ENCODE measurements at places on chromosomes 2 and 18. TPM values are rescaled to one million over a fixed set of nuclear protein-coding genes. Genes with fewer than 3 reads are reported as not detected.

The MIB1 gene
- total RNA-seq, result 30.7 TPM

- DNase-seq, result no peak
These were observed 124.8 kb downstream of the EPHA4 start for GRCh38 chr2:221447310-221447709.

GRCh38 chr18:26383454-26384270 is 157.4 kb downstream of the TAF4B start:
- DNase-seq, result no peak

The PPP1CB gene
- total RNA-seq, result 139 TPM

DNA sequence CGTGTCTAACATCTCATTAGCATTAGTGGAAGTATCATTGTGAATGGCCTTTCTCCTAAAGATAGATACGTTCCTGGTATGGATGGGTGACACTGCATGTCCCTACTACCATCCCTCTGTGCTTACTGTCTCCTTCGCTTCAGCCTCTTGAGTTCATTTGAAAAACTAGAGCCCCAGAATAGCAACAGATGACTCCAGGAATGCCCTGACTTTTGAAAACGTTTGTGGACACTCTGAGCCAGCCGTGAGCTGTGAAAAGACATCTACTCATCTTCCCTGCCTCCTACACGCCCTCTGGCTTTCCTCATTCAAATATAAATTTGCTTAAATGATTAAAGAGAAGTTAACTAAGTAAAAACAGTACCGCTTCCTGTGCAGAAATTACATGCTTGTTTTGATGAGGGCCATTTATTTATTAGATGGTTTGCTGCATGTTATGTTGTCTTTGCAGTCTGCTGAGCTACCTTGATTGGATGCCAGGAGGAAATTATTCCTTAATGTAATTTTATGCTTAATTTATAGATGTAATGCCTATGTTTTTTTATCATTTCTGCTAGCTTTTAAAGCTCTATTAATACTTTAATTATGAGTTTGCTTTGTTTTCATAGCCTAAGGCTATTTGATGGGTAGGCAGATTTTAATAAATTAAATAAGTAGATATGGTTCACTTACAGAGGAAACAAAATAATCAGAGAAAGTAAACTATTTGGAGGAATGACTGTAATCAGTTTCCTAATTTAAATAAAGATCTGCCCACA is 32.1 kb upstream of the MYO3B start:
- DNase-seq, result no peak

DNA sequence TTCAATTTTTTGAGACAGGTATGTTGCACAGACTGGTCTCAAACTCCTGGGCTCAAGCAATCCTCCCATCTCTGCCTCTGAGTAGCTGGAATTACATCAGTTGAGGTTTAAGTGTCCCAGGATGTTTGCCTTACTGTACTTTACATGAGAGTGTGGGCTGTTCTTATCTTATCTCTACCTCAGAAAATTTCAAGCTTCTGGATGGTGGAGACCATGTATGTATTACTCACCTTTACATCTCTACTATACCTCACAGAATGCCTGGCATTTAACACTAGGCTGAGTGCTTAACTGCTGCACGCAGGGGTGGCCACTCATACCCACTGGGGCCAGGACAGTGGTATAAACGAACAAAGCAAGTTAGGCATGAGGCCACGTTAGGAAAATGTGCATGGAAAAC is 272.0 kb upstream of the RAB12 start:
- DNase-seq, result no peak

The SIX3 gene
- not detected for total RNA-seq

The SH3BP4 gene
- total RNA-seq, result 66.9 TPM

- no peak for DNase-seq
These were observed 1.1 kb downstream of the KANSL1L start for GRCh38 chr2:210170196-210170445.

GRCh38 chr2:196213252-196213980 is 42.0 kb upstream of the STK17B start:
- DNase-seq, result no peak

- DNase-seq, result no peak
These were observed 98.6 kb upstream of the ZNF397 start for GRCh38 chr18:35142275-35142615.

The TCF23 gene
- total RNA-seq, result not detected

DNA sequence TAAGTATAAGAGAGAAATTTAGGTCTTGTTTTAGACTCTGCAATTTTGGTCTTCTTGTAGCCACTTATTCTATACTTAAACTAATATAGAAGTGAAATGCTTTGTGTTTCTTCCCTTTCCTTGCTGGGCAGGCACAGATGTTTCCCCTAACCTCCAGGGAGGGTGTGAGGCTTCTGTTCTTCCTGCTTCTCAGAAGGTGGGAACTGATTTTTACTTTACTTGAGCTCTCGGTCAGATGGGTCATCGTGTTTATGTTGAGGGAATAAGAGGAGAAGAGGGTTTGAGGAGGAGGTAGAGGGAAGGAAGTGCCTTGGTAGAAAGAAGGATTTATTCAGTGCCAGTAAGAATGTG is 92.5 kb upstream of the CXCR4 start:
- DNase-seq, result no peak

GRCh38 chr2:129716781-129717559 is 262.5 kb upstream of the RAB6C start:
- no peak for DNase-seq
